ENCODE measurements at places on chromosomes 12 and 14.

DNA sequence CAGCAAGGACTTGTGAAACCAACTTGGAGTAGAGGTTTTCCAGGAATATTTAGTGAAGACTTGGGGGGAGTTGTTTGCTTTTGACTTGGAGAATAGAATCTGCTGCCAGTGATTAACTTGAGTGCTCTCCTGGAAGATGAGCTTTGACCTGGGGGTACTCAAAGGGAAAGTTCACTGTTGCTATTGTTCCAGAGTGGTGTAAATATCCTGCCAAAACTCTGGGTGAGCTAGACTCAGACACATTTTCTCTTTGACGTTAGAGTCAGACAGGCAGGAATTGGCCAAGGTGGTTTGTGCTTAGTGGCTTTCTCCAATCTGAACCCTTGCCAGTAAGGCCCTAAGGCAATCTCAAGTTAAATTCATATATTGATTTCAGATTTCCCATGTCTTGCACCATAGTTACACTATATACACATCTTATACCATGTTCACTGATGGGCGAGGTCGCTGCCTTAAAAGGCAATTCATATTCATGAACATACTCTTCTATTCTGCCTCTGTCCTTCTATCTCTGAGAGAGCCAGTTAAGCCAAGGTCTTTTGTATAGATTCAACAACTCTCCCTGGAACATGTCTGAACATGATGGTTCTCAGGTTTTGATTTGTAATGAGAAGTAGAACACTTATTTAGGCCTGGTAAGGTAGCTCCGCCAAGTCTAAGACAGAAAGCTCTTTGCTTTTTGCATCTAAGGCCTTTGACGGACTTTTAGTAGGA is 204.6 kb upstream of the SLC38A2 start:
- DNase-seq, result no peak

- DNase-seq, result no peak
Measured at GRCh38 chr12:50123203-50123602, 11.2 kb downstream of the COX14 start.

DNA sequence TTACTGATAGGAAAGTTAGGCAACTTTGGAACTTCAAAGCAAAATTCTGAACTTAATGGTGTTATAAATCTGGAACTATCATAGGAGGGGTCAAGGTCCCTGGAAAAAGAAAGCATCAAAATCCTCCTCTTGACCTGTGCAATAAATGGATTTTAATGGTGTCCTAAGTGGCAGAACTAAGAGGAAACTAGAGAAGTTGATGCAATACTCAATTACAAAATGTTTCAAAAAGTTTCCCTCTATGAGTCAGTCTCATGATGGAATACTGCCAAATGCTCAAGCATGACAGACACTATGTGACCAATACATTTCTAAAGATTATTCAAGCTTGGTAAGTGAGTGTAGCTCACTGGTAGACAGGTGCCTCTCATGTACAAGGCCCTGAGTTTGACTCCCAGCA is 47.7 kb upstream of the ERGIC2 start:
- DNase-seq, result peak; percentile 93

- DNase-seq, result no peak
Measured at GRCh38 chr12:46717868-46718267, 107.9 kb downstream of the SLC38A4 start.

DNA sequence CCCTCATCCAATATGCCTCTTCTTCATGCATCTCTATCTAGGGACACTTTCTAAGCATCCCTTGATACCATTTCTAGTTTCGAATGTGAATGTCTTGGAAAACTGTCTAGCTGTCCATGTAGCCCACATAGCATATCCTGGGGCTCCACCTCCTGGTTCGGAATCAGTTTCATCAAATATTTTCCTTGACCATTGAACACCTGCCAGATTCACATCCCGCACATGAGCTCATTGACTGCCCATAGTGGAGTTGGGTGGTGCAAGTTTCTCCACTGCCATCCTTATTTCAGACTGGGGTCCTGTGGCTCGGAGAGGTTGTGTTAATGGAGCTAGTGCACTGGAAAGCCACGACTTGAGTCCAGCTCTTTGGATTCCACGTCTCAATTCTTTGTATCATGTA is 58.6 kb upstream of the TMEM263 start:
- peak; percentile 50 for DNase-seq

GRCh38 chr14:100293497-100294212 is 12.6 kb downstream of the SLC25A29 start:
- peak; percentile 49 for DNase-seq

DNA sequence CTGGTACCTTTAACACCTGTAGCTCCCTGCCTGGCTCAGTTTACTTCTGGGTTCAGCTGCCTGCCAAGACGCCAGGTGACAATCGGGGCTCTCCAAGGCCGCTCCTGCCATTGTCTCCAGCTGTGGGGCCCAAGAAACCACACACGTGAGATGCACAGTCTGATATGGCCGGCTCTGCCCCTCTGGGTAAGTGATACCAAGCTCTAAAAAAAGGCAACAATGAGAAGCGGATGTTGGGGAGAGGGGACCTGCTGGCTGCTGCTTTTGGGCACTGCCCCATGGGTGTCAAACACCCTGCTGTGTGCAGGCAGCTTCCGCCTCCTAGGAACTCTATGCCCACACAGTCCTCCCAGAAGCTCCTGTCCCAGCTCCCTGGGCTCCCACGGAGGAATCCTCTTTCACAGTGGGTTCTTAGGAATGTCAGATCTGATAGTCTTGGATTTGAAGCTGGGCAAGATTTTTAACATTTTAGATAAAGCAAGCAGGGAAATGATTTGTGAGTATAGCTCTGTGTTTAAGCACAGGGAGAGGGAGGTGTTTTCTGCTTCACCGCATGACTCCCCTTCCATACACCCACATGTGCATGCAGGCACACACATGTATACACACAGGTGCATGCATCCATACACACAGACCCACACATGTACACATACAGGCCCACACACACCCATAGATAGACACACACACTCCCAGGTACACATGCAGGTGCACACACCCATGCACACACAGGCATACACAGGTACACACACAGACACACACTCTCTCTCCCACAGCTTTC is 1135.8 kb downstream of the BCL11B start:
- DNase-seq, result no peak

DNA sequence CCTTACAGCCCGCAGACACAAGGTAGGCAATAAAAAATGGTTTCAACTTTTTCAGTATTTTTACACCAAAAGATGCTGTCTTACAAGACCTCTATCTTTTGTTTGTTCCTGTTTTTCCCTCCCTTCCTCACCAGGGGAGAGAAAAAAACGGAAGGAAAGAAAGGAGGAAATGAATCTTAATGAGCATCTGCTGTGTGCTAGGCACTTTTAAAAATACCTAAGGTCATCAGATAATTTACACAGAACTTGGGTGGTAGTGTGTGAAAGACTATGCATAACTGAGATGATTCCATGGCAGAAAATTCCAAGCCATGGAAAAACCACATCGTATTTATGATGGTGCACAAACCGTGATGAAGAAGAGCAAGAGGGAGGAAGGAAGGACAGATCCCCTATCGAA is 121.2 kb downstream of the DIP2B start:
- DNase-seq, result no peak

- no peak for DNase-seq
Measured at GRCh38 chr12:57983858-57984505, 42.6 kb downstream of the ATP23 start.

- peak; percentile 83 for DNase-seq
Measured at GRCh38 chr12:8045952-8046944, 13.7 kb downstream of the FOXJ2 start.

DNA sequence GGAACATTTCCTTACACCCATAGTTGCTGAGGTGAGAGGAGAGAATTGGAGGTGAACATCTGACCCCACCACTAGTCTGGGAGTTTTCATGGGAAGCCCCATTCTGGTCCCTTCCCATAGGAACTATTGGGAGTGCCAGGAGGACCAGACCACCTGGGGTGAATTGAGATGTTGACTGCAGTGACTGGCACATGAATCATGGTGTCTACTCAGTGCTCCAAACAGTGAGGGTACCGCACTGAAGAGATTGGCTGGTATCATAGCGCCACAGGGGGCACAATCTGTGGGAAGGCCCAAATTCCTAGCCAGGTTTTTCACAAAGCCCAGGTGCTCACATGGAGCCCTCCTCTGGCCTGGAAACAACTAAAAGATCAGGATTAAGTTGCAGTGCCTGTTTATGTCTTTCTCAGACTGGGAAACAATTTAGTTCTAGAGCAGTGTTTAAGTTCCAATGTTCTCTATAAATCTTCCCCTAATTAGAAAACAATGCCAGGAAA is 3.7 kb upstream of the RNASE9 start:
- DNase-seq, result no peak

- peak; percentile 41 for DNase-seq
Measured at GRCh38 chr12:54140588-54141388, 48.0 kb downstream of the SMUG1 start.

DNA sequence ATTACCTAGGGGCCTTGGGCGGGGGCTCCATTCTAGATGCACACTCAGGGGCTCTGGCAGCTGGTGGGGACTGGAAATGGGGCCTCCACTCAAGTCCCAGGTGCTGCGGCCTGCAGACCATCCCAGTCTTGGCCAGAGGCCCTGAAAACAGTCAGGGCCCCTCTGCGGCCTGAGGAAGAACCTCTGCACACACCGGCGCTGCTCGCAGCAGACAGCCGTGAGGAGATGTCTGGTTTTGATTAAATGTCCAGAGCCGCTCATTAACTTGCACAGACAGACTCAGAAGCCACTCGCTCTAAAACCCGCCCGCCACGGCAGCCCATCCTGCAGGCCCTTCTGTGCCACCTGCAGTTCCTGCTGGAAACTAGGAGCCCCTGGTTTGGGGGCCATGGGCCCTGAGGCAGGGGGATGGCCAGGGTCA is 36.4 kb upstream of the NCOR2 start:
- DNase-seq, result peak; percentile 25
